IPS DF 19.7 (cell line): ENCODE measurements at places on chromosomes 3 and 15.

DNA sequence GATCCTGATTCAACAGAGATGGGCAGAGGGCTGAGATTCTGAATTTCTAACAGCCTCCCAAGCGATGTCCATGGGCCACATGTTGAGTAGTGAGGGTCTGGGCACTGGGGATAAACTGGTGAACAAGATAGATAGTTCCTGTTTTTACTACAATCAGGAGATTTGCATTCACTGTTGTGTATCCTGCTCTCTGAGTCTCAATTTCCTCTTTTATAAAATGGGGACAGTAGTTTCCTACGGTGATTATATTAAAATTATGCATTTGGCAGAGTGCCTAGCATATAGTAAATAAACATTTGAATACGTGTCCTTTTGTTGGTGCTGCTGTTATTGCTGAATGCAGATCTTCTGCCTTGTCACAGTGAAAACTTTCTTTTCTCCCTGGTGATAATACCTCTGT lies 102.5 kb downstream of the MYH15 start:
- DNase-seq, result no peak

GRCh38 chr15:79743032-79743431 lies 153.8 kb downstream of the MTHFS start:
- DNase-seq, result no peak

DNA sequence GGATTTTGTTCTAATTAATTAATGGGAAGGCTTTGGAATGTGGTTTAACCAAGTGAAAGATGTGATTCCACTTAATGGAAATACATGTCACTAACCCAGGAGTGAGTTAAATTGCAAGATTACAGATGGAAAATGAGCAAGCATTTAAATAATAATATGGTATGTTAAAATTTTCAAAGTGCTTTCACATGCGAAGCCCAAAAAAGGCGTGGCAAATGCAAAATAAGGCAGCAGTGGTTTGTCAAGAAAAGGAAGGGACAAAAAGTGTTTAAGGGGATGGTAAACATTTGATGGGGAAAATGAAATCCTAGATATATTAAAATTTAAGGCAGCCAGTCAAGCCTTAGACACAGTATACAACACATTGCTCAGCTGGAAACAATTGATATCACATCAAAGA lies 2.9 kb downstream of the TICRR start:
- DNase-seq, result no peak

- no peak for DNase-seq
These were observed 18.2 kb downstream of the SENP8 start for GRCh38 chr15:72136170-72137051.

DNA sequence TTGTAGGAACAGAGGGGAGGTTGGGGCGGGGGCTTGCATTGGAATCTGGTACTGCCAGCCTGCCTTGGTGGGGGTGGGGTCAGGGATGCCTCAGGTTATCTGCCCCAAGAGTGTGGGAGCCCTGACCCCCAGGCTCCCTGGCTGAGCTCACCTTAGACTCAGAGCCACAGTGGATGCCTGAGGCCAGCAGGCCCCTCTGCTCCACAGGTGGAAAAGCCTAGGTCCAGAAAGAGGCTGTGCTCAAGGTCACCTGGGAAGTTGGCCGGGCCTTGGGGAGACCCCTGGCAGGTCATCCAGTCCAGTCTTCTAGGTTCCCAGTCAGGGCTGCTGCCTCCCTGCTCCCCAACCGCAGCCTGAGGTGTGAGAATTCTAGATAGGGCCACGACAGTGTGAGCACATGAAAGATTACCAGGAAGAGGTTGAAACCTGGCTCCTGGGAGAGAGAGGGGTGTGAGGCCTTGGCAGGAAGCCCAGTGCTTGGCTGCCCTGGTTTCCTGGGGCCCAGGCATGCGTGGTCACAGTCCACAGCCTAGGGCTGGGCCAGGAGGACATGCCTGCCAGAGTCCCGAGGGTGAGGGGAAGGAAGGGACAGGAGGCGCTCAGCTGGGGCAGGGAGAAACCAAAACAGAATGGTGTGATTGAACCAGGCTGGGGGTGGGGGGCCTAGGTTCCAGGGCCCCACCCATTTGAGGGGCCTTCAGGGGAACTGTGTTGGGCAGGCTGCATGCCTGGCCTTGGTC lies 4.9 kb downstream of the HDAC11 start:
- DNase-seq, result no peak

- no peak for DNase-seq
These were observed 7.9 kb downstream of the KIF7 start for GRCh38 chr15:89647191-89647851.

DNA sequence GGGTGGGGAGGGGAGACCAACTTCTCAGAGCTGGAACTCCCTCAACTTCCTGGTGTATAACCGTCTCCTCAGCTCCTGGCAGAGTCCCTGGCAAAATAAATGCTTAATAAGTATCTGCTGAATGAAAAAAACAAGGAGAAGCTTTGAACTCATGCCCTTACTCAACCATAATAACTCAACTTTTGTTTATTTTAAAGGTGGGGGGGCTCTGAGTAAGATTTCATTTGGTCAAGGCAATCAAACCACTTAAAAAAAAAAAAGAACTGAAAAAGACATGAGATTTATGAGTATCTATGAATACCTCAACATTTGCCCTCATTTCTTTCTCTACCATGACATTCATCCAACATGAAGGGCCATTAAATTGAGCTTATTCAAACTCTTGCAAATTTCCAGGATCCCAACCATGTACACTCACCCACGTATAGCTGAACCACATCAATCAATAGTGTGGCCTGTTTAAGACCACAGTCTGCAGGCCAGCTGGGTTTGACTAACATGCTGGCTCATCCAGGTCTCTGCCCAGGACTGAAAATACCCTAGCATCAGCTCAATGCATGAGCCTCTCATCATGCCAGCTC lies 157.9 kb downstream of the FOXP1 start:
- no peak for DNase-seq

DNA sequence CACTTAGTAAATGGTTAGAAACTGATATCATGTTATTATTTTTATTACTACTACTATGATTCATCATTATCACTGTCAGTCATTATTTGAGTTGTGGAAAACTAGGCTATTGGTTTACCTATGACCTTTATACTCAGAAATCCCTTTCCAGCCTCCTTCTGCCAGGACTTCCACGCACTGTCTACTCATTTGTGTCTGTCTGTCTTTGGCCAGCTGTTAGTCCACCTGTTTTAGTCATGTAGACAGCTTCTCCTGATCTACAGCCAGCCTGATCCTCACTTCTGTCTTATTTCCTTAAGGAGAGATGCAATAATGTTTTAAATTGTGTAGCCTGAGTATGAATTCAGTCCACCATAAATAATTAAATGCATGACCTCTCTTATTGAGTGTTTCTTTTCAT lies 162.8 kb downstream of the EPHA3 start:
- DNase-seq, result no peak

GRCh38 chr3:66555214-66555844 lies 54.5 kb upstream of the LRIG1 start:
- no peak for DNase-seq

- DNase-seq, result no peak
These were observed 490.8 kb downstream of the IGSF11 start for GRCh38 chr3:118543832-118544231.

GRCh38 chr15:76172782-76173181 lies 113.0 kb downstream of the TMEM266 start:
- DNase-seq, result no peak

GRCh38 chr15:73569361-73569760 lies 63.8 kb downstream of the NPTN start:
- no peak for DNase-seq

DNA sequence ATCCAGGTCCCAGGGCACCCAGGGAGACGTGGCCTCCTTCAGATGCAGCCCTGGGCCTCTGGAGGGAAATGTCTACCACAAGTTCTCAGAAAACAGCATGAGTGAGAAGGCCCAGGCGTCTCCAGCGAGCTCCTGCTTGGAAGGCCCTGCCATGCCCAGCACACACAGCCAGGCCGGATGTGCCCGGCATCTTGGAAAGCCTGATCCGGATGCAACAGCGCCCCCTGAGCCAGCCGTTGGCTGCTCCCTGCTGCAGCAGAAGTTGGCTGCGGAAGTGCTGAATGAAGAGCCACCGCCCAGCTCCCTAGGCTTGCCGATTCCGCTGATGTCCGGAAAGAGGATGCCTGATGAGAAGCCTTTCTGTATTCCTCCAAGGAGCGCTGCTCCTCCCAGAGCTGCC lies 856 bp downstream of the NPAP1 start:
- DNase-seq, result no peak
